CD4-positive, alpha-beta T cell treated with Interleukin-10 for 1 hour (primary cell): ENCODE measurements at places on chromosomes 3 and 15.

DNA sequence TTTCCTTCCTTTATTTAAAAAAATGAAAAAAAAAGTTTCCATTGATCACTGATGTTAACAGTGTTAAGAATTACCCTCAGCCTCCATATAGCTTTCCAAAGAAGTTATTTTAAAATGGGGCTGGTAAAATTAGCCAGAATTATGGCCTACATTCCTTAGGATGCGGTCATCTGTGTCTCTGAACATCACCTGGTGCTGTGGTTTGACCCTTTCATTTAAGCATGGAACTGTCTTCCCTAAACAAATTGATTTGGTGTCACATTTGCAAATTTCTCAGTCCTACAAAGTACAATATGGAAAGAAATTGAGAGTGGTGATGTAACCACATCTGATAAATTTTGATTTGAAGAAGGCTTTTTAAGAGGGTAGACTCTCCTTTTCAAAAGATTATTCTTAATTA lies 40.3 kb upstream of the ZPLD1 start:
- DNase-seq: no peak

GRCh38 chr15:34620142-34620541 lies 36.7 kb upstream of the GOLGA8B start:
- DNase-seq: no peak

DNA sequence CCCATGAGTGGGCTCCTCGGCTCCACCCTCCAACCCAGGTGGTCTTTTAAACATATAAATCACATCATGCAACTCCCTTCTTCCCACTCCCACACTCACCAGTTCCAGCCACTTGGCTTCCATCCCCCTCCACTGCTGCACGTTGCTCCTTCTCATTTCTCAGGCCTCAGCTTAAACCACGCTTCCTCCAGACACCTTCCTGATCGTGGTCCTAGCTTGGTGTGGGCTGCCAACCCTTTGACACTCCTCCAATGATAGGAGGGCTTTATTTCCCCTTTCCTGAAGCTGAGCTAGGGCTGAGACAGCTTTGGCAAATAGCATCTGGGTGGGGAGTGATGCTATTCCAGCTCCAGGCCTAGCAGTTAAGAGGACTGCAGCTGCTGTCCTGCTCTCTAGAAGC lies 130.1 kb downstream of the SRGAP3 start:
- DNase-seq: no peak

DNA sequence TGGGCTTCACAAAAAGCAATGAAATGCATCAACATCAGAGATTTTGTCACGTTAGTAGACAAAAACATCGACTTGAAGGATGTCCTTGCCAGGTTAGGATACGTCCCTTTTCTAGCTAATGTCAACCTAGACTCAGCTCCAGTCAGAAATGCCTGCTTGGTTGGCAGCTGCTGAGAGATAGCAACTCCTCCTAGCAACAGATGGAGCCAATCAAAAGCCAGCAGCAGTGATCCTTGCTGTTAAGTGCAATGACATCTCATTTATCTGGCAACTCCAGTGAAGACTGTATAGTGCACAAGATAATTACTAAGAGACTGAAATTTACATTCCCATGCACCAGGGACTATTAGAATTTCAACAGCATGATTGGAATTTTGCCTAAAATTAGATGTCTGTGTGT lies 424.1 kb downstream of the FGF12 start:
- no peak for DNase-seq

GRCh38 chr15:43249236-43249635 lies 17.5 kb downstream of the TGM5 start:
- no peak for DNase-seq

DNA sequence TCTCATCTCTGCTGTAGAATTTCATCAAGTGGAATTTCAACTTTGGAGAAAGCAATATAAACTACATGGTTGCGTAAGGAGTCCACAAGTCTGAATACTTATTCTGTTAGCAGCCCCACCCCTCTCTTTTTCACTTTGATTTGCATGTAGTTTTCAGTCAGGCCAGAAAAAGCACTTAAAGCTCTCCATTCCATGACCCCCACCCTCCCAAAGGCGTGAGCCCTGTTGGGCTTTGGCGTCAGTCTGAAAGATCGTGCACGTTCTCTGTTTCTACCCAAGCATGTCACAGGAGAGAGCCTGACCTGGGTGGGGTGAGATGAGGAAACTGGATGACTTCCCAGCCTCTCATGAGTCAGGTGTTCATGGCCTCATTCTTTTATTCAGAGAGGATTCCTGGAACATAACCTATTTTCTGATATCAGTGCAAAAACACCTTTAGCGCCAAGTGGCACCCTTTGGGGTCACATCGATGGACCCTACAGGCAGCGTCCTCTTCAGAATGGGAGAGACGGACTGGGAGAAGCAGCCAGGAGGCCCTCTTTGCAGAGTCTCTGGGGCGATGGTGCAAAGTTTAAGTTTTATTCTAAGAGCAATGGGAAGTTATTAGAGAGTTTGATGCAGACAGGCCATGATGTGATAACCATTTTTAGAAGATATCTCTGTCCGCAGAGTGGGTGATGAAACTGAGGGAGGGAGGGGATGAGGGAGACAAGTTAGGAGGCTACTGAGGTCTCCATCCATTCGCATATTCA lies 55.8 kb downstream of the LSM3 start:
- DNase-seq: no peak

- no peak for DNase-seq
These were observed 228.2 kb upstream of the BHLHE40 start for GRCh38 chr3:4751029-4751501.

DNA sequence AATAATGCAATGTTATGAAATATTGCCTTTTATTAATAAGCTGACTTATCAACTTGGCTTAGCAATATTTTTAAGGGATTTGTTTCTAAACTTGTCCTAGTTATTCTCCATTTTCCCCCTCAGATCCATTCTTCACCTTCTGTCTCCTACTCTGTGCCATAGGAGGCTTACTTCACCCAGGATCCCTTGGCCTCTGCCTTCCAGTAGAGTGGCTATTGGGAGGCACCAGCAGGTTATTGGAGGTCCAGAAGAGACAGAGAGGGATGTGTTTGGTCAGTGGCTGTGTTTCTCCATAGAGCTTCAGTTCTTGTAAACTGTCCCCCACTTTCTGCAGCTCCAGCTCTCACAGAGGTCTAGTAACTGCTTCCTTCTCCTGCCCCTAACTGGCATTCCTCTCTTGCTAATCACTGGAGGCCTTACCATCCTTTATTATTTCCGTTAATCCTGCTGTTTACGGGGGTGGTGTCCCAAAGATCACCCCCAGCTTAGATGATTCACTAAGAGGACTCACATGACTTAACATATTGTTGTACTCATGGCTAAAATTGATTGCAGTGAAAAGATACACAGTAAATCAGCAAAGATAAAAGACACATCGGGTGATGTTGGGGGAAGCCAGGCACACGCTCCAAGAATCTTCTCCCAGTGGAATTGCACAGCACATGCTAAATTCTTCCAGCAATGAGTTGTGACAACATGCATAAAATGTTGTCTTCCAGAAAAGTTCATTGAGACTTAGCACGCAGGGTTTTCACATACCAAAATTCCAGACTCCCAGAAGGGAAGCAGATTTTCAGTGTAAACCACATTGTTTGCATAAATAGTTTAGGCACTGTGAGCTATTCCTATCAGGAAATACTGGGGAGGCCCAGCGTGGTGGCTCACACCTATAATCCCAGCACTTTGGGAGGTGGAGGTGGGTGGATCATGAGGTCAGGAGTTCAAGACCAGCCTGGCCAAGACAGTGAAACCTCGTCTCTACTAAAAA lies 67.5 kb downstream of the RPL22L1 start:
- no peak for DNase-seq

DNA sequence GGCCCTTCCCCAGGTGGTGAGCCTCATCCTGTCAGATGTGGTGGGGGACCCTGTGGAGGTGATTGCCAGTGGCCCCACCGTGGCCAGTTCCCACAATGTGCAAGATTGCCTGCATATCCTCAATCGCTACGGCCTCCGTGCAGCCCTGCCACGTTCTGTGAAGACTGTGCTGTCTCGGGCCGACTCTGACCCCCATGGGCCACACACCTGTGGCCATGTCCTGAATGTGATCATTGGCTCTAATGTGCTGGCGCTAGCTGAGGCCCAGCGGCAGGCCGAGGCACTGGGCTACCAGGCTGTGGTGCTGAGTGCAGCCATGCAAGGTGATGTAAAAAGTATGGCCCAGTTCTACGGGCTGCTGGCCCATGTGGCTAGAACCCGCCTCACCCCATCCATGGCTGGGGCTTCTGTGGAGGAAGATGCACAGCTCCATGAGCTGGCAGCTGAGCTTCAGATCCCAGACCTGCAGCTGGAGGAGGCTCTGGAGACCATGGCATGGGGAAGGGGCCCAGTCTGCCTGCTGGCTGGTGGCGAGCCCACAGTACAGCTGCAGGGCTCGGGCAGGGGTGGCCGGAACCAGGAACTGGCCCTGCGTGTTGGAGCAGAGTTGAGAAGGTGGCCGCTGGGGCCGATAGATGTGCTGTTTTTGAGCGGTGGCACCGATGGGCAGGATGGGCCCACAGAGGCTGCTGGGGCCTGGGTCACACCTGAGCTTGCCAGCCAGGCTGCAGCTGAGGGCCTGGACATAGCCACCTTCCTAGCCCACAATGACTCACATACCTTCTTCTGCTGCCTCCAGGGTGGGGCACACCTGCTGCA lies 4.8 kb downstream of the GLYCTK start:
- DNase-seq: no peak

DNA sequence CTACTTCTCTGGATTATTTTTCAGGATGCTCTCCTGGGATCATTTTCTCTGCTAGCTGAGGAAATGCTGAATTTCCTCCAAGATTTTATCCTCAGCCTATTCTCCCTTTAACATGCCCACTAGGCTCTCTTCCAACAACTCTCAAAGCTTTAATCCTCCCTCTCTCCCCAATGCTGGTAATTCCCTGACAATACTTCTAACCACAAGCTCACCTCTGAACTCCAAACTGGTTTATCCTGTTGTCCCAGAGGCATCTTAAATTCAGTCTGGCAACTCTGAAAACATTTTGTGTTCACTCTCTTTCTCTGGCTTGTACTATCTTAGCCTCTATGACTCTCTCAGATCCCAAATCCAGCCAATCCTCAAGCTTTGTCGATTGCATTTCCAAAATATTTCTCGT lies 490.3 kb downstream of the MECOM start:
- DNase-seq: no peak

GRCh38 chr3:119595639-119596334 lies 1.9 kb upstream of the PLA1A start:
- no peak for DNase-seq

- no peak for DNase-seq
These were observed 110.8 kb downstream of the PLCL2 start for GRCh38 chr3:16995601-16996000.

DNA sequence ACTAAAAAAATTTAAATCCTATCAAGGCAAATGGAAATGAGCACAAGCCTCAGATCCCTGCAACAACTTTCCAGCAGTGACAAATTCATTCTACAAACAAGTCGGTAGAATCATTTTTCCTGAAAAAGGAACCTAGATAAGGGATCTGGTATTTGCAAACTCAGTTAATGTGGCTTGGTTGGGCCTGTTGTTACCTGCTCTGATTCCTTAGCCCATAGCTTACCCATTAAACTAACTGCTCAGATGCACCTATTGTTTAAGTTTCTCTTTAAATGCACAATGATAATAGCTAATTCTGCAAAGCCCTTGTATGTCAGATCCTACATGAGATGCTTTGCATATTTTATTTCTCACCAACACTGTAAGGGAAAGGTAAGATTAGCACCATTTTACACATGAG lies 377.4 kb upstream of the RGMA start:
- DNase-seq: no peak

DNA sequence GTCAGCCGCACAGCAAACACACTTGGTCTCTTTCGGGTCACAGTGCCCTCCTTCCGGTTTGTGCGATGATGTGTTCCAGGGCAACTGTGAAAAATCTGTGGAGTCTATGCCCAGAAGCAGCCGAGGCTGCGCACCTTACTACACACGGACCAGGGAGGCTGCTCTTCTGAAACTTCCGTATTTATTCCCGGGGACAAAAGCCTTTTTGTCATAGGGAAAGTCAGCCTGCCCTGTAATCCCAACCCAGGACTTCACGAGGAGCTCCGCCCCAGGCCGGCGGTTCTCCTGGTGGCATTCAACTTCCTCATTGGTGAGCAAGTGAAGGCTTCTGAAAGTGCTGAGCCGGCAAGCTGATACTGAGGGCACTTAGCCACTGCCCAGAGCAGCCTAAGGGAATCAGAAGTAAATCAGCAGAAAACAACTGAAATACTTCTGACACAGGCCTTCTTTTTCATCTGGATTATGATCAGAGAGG lies 126.5 kb downstream of the FMN1 start:
- DNase-seq: no peak

- DNase-seq: no peak
These were observed 322.6 kb downstream of the THSD4 start for GRCh38 chr15:71437919-71438318.

DNA sequence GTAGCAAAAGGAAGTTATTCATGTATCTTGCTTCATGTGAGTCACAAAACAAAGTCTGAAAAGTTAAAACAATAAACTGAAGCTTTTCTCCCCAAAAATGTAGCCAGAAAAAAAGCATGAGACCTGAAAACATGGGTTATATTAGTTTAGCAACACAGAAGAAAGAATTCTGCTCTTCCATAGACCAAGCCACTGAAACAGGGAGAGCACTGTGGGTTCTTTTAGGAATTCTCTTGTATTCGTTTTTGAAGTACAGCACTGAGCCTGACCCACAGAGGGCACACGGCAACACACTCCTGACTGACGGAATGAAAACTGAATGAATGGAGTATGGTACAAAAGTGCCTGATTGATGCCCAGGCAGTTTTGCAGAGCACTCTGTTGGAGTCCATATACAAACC lies 66.6 kb downstream of the TM4SF4 start:
- no peak for DNase-seq

DNA sequence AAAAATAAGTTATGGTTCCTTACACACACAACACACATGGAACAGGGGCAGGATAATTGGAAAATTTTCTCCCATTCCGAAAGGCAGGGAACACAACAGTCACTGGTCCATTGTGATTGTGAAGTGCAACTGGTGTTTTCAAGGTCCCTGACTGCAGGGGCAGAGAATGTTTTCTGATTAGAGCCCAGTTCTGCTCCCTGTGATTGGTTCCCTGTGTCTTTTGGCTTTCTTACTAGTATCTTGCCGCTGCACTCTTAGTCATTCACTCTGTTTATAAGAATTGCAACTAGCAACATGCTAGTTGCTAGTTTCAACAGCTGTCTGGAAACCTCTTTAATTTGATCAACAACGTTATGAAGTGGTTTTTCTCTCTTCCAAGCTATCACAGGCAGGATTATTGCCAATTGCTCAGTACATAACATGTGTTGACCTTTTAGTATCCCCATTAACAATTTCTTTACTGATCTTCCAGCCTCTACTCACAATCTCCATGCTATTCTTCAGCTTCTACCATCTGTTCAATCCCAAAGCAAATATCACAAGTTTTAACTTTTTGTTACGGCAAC lies 177.5 kb downstream of the EPHA6 start:
- no peak for DNase-seq

GRCh38 chr15:58415636-58416035 lies 16.2 kb upstream of the LIPC start:
- DNase-seq: no peak

- DNase-seq: no peak
These were observed 75.0 kb downstream of the PEX5L start for GRCh38 chr3:179961703-179962078.
